ENCODE measurements at places on chromosomes 6 and 20. TPM values are rescaled to one million over a fixed set of nuclear protein-coding genes. Genes with fewer than 3 reads are reported as not detected.

GRCh38 chr20:58059260-58059544 is 169.3 kb downstream of the ANKRD60 start:
- DNase-seq = peak; percentile 11

DNA sequence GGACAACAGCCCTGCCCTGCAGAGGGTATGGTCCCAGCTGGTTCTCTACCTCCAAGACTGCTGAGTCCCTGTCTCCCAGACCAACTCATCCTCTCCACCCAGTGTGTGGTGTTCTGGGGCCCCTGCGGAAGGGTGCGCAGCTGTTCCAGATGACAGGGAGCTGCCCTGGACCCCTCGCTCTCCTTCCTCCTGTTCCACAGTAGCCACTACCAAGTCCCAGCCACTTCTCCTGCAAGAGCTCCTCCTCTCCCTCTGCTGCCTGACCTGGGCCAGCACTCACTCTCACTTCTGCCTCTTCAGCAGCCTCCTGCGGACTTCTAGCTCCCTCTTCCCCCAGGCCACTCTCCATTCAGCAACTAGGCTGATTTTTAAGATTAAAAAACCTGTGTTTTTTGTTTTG is 40.1 kb upstream of the TMEM181 start:
- DNase-seq = no peak

GRCh38 chr20:5191829-5192569 is 65.2 kb downstream of the CDS2 start:
- DNase-seq = no peak

GRCh38 chr20:40265825-40266533 is 423.1 kb downstream of the MAFB start:
- DNase-seq = no peak

ZHX3 gene
- 53.0 TPM for total RNA-seq
